ENCODE measurements at places on chromosomes 7 and 10.

GRCh38 chr7:146528581-146528980 lies 412.0 kb downstream of the CNTNAP2 start:
- DNase-seq: no peak

DNA sequence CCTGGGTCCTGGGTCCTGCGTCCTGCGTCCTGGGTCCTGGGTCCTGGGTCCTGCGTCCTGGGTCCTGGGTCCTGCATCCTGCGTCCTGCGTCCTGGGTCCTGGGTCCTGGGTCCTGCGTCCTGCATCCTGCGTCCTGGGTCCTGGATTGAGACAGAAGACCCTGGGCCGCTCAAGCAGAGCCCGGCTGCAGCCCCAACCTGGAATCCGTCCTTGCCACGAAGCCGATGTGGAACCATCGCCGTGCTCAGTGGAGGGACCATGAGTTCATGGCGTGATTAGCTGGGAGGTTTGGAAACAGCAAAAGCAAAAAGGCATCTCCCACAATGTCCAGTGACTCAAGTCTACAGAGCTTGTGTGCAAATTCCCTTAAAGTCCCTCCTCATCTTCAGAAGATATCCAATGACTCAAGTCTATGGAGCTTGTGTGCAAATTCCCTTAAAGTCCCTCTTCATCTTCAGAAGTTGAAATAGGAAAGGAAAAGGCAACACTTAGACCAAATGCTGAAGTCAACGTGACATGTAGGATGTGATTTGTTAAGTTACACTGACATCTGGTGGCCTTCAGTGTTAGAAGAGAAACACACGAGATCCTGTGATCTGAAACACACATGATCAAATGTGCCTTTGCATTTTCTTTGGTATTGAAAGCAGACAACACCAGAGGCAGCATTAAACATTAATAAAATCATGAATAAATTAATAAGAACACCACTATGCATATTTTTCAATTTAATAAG lies 179.9 kb downstream of the PTPRN2 start:
- no peak for DNase-seq

DNA sequence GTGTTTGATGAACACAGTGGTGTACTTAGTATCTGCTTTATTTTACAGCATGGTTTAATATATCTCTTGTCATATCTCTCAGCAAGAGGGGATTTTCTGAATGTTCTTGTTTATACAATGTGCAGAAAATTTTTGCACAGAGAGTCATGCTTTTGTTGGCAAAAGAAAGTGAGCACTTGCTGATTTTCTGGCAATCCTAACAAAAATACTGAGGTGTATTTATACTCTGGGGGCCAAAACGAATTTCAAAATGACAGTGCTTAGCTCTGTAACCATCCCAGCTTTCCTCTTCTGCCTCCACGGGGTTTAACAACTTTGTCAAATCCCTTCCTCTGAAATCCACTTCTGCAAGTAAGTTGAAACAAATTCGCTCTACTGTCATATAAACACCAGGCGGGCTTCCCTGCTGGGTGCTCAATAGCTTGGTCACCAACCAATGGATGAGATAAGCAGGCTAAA lies 169.2 kb downstream of the NOC3L start:
- DNase-seq: no peak

- DNase-seq: no peak
Measured at GRCh38 chr10:33716501-33717267, 382.2 kb upstream of the NRP1 start.

DNA sequence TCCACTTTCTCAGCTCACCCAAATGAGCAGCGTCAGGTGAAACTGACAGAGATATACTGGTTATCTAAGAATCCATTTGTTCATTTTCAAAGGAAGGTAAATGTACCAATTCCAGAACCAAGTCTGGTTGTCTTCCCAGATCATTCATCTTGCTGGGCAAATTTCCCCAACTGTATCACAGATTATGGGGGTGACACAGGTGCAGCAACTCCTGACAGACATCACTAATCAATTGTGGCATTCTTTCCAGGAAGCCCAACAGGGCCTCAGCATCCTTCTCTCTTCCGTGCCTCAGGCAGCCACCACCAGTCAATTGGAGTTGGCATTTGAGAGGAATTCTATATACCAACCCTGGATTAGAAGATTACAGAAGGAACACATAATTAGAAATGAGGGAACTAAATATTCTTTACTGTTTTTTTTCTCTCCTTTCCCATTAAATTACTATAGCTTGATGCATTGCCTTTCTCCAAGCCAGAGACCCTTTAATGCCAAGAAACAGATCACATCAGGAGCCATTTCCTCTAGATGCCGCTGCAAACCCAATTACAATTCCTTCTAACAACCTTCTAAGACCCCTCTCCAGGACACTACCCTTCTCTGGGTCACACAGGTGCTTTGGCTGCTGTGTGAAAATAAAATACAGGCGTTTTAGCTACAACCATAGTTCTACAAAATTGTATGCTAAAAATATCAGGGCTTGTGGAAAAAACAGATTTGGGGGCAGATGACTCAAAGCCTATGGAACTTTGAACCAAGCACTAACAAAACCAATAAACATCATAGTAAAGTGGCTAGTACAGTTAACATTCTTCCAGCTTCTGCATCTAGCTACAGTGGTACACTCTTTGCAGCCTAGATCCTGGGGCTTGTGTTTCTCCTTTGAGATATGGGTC lies 291.6 kb downstream of the RNLS start:
- DNase-seq: no peak

GRCh38 chr7:39691821-39692220 lies 68.4 kb downstream of the RALA start:
- DNase-seq: no peak

- DNase-seq: peak; percentile 30
Measured at GRCh38 chr7:55254596-55255495, 110.3 kb upstream of the LANCL2 start.

GRCh38 chr7:98284335-98285036 lies 3.0 kb downstream of the BRI3 start:
- DNase-seq: no peak

- DNase-seq: no peak
Measured at GRCh38 chr10:31071232-31072005, 39.8 kb upstream of the ZNF438 start.

- DNase-seq: no peak
Measured at GRCh38 chr10:64798297-64798696, 1277.1 kb downstream of the REEP3 start.

- no peak for DNase-seq
Measured at GRCh38 chr7:143171697-143172096, 11.5 kb upstream of the TAS2R39 start.

DNA sequence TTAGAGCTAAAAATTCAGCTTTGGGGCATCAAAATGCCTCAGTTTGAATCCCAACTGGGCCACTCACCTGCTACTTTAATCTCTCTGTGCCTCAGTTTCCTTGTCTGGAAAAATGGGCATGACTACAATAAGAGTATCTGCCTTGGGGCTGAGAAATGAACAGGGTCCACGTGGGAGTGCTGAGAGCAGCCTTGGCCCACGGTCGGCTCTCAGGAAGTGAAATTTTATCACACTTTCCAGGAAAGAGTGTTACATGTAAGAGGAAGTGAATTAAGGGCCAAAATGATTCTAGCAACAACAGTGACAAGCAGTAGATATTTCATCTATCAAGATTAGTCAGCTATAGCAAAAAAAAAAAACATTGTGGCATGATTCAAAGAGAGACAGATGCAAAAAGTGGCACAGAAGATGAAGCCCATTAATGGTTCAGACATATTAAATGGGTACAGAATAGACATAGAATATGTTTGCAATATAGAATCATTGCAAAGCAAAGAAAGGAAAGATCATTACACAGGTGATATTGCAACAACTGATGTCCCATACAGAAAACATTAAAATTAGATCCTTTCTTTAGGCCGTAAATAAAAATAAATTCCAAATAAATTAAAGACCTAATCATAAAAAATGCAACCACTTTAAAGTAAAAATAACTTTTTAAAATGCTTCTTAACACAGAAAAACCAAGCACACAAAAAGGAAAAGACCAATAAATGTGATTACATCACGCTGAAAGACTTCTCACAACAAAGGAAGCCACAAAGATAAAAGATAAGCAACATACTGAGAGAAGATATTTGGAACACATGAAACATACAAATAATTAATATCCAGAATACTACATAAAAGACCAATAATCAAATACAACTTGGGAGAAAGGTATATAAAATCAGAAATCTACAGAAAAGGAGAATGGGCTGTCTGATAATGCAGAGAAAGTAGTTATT lies 4.3 kb downstream of the TMEM273 start:
- no peak for DNase-seq

DNA sequence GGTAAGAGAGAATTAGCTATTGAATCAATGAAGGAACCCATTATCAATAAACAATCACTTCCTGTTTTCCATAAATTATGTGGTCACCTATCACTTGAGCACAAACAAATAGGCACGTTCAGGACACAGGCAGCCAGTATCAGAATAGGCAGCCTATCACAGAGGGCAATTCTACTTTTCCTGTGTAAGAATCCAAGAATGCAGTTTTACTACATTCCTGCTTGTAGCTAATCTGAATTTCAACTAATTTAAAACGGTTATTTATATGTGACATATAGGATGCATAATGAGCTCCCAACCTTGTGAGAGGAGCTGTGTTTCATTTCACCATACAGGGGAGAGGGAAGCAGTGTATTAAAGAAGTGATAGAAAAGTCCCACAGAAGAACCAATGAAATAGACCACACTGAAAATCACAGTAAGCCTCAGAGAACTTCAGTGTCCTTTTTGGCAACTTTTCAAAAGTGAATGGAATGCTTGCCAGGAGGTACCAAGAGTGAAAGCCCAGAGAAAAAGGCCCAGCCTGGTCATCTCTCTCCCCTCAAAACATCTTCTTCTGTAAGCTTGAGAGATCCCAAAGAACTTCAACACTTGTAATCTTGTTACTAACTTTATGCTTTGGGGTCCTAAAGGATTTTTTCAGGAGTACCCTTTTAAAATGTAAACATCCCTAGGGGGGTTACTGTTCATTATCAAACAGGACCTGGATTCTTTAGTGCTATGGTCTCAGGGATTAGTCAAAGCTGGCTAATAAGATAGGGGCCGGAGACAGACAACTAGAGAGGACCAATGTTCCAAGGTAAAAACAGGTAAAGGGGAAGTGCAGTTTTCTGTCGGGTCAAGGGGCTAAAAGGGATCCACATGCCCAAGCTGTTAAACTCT lies 1.3 kb downstream of the IMMP2L start:
- DNase-seq: no peak

DNA sequence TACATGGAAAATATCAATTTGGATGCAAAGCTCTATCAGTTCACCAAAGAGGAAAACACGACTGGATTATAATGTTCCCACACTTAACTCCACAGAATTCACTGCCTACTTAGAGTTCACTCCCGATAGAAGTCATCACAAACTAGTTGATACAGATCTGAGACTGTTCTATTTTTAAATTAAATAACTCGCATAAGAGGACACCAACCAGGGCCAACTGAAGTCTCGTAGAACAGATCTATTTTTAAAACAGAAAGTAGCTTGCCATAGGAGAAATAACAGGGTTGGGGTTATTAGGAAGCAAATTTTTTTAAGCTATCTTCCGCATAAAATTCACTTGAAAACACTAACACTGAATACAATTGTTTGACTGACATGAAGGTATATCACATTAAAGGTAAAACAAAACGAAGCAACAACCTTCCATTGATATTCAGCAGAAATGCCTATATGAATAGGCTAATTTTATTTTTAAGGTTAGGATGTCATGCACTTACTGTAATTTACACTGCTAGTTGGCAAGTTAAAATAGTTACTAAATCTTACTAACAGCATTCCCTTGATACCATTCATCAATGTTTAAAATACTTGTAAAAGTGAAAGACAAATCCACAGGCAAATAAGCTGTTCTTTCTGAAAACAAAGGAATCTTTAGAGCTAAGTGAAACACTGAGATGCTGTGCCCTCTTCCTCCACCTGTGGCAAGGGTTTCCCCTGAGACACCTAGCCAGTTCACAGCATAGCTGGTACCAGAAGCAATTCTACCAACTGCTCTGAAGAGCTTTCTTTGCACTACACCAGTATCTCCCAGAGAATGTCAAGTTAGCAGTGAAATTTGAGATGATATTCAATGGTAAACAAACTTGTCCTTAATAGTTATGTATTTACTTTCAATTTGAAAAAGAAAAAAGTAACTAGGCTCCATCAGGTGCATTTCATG lies 186.7 kb upstream of the ANK3 start:
- DNase-seq: no peak

- no peak for DNase-seq
Measured at GRCh38 chr10:124476043-124476725, 14.6 kb downstream of the LHPP start.

DNA sequence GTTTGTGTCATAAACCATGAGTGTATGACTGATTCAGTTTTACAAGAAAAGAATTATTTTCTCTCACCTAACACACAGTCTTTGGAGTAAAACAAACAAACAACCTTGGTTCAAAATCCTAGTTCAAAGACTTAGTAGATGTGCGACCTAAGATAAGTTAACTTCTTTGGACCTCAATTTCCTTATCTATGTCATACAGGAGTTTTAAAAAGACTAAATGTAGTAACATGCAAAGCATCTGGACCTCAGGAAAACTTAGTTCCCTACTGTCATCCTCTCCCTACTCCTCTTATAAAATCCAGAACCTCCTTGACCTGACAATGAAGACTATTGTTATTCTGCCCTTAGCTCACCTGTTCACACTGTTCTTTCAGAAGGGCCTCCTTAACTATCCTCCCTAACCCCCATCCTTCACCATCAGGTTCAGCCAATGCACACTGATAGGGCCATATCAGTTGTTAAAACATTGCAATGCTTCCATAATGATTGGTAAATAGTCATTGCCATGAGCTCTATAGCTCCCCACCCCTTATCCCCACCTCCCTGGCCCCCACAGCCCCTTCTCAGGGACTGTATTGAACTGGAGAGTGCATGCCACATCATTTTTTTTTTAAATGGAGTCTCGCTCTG lies 28.8 kb upstream of the CCNJ start:
- DNase-seq: no peak

- DNase-seq: no peak
Measured at GRCh38 chr7:55206235-55207029, 158.7 kb upstream of the LANCL2 start.

- no peak for DNase-seq
Measured at GRCh38 chr7:88104732-88105131, 115.1 kb downstream of the SRI start.

DNA sequence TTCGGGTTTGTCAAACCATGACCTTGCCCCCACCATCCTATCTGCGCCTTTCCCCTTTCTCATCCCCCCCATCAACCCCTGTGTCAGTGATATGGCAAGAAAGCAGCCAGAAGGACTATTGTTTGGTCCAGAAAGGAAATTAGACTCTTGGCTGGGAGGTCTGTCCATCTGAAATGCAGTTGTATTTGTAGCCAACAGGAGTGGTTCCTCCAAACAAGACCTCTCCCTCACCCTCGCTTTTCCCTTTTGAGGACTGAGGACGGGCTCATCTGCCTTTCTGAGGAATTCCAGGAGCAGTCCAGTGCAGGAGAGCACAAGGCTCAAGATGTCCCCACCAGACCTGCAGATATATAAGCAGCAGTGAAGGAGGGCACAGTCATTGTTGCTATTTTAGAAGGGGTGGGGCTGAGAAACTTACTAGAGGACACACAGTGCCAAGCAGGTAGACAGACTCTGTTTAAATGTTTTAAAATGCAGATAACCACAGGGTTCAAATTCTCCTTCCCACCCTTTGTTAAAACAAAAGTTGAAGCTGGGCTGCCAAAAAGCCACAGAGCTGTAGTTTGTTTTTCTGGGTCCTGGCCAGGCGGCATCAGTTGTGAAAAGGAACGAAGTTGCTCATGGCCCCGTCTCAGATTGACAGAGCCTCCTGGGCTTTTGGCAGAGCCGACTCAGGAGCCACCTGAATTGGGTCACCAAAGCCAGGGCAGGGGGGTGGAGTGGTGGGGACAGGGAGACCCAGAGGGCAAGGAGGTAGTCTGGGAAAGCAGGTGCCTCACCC lies 37.3 kb downstream of the CYP17A1 start:
- DNase-seq: no peak

- DNase-seq: no peak
Measured at GRCh38 chr10:32437334-32437733, 8.6 kb upstream of the CCDC7 start.

Data from stimulated activated CD8-positive, alpha-beta memory T cell treated with anti-CD3 and anti-CD28 coated beads, Interleukin-4, amount 100 ng/mL, for 1 hour (primary cell).